ENCODE measurements at places on chromosomes 5 and 9. TPM values are rescaled to one million over a fixed set of nuclear protein-coding genes. Genes with fewer than 3 reads are reported as not detected.

- no peaks in the 10 kb centered on the region for H3K36me3 ChIP-seq
- peaks cover 7% of the 10 kb centered on the region for H3K27me3 ChIP-seq
- DNase-seq = peak; percentile 43
- no peak overlapping the region for H3K27ac ChIP-seq
- H3K4me3 ChIP-seq = peak overlapping the region; percentile 79
Observed at GRCh38 chr5:180208435-180209081, 453 bp downstream of the RASGEF1C start.

DNA sequence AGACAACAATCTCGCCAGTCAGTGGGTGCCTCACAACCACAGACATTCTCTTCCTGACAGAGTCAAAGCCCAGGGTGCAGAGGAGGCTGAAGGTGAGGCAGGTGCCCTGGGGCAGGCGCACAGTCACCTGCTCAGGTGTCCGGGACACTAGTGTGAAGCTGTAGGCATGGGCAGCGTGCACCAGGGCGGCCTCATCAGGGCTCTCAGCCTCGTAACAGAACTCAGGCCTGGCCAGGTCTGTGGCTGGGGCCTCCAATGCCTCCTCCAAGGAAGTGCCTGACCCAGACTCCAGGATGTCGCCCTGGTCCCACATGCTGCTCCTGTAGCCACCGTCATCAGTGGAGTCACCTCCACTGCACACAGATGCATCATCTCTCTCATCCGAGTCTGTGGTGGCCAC is 198.7 kb downstream of the PTTG1 start:
- no peaks in the 10 kb centered on the region for H3K36me3 ChIP-seq
- H3K4me3 ChIP-seq = no peak overlapping the region
- no peaks in the 10 kb centered on the region for H3K4me1 ChIP-seq
- no peaks in the 10 kb centered on the region for H3K27me3 ChIP-seq
- no peak for DNase-seq
- no peak overlapping the region for H3K27ac ChIP-seq

DNA sequence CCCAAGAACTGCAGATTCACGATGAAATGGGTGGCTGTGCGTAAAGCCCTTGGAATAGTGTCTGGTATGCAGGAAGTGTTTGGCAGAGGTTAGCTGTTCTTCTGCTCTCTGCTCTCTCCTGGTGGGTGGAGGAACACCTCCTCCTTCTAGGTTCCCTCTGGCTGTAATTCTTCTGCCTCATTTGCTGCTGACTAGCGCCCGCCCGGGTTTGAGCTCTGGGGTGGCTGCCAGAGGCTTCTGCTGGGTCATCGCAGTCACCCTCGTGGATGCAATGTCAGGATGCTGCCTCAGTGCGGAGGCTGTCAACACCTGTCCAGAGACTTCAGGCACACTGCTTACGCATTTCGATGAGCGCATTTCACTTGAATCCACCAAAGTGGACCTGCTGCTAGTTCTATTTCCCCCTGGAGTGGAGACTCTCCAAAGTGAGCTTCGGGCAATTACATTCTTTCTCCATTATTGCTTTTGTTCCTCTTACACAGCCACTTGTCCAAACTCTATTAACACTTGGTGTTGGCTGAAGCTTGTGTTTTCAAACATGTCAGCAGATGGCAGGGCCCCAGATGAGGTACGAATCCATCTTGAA is 11.7 kb downstream of the DOCK2 start:
- no peaks in the 10 kb centered on the region for H3K27me3 ChIP-seq
- no peak overlapping the region for H3K4me3 ChIP-seq
- DNase-seq = peak; percentile 50
- H3K4me1 ChIP-seq = no peaks in the 10 kb centered on the region
- H3K36me3 ChIP-seq = no peaks in the 10 kb centered on the region
- H3K27ac ChIP-seq = no peak overlapping the region

Gene HTR4
- not detected for total RNA-seq

- H3K4me1 ChIP-seq = no peaks in the 10 kb centered on the region
- H3K27ac ChIP-seq = no peak overlapping the region
- no peaks in the 10 kb centered on the region for H3K27me3 ChIP-seq
- DNase-seq = peak; percentile 94
- peaks cover 3% of the 10 kb centered on the region for H3K36me3 ChIP-seq
Observed at GRCh38 chr9:136978073-136978864, 965 bp downstream of the PTGDS start.

Gene ARHGEF39
- 21.6 TPM for total RNA-seq

GRCh38 chr9:126702151-126703001 is 88.6 kb downstream of the LMX1B start:
- no peak overlapping the region for H3K27ac ChIP-seq
- peak; percentile 81 for DNase-seq
- H3K36me3 ChIP-seq = no peaks in the 10 kb centered on the region
- peak overlapping the region; percentile 37 for H3K4me3 ChIP-seq
- H3K4me1 ChIP-seq = no peaks in the 10 kb centered on the region
- H3K27me3 ChIP-seq = peaks cover 3% of the 10 kb centered on the region

- H3K4me3 ChIP-seq = peak overlapping the region; percentile 75
- H3K36me3 ChIP-seq = no peaks in the 10 kb centered on the region
- H3K27me3 ChIP-seq = peaks cover 3% of the 10 kb centered on the region
- no peaks in the 10 kb centered on the region for H3K4me1 ChIP-seq
Observed at GRCh38 chr9:86099701-86100364, 475 bp upstream of the GOLM1 start.

- H3K27ac ChIP-seq = no peak overlapping the region
- peaks cover 13% of the 10 kb centered on the region for H3K27me3 ChIP-seq
- H3K4me1 ChIP-seq = peaks cover 3% of the 10 kb centered on the region
- H3K36me3 ChIP-seq = no peaks in the 10 kb centered on the region
Observed at GRCh38 chr9:133004999-133005760, 25.6 kb upstream of the GTF3C5 start.

- no peak overlapping the region for H3K4me3 ChIP-seq
- no peaks in the 10 kb centered on the region for H3K4me1 ChIP-seq
- H3K27ac ChIP-seq = no peak overlapping the region
- DNase-seq = no peak
- H3K27me3 ChIP-seq = no peaks in the 10 kb centered on the region
Observed at GRCh38 chr9:114315723-114316363, 7.1 kb upstream of the ORM1 start.

- DNase-seq = no peak
- H3K27ac ChIP-seq = no peak overlapping the region
- no peaks in the 10 kb centered on the region for H3K27me3 ChIP-seq
- peaks cover 4% of the 10 kb centered on the region for H3K36me3 ChIP-seq
- H3K4me1 ChIP-seq = no peaks in the 10 kb centered on the region
Observed at GRCh38 chr5:177588413-177588909, 3.5 kb upstream of the TMED9 start.

Gene UBE2QL1
- total RNA-seq = 0.11 TPM

Gene PTGDS
- total RNA-seq = 4.8 TPM

Gene CTXN3
- not detected for total RNA-seq

Gene BARHL1
- not detected for total RNA-seq

DNA sequence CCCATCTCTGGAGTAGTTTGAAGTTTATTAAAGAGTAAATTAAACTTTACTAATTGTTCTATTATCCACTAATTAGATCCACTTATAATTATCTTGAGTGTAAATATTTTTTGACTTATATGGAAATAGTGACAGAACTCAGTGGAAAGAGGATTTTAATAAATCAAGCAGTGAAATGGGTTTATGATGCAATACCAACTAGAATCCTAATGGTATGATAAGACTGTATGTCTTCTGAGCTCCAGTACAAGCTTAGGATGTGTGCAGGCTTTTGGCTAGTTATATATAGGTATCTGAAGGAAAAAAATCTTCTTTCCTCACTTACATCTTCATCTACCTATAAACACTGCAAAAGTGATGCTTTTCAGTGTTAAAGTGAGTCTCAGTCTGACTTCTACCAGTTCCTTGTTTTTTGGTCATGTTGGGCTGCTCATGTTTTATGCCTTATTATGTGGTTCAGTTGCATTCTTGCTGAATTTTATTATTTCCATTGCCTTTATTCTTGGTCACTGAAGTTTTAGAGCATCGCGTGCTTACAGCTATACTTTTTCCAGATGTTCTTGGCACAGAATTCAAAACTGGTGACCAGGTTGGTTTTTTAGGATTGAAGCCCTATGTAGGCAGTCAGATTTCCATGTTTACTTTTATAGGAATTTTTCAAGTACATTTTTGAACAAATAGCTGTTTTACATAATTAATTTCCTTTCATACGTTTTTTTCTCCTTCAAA is 30.5 kb downstream of the XRCC4 start:
- peaks cover 14% of the 10 kb centered on the region for H3K36me3 ChIP-seq
- no peak overlapping the region for H3K4me3 ChIP-seq
- no peaks in the 10 kb centered on the region for H3K4me1 ChIP-seq
- no peak overlapping the region for H3K27ac ChIP-seq

GRCh38 chr5:6496207-6496584 is 47.5 kb downstream of the UBE2QL1 start:
- peaks cover 2% of the 10 kb centered on the region for H3K4me1 ChIP-seq
- no peak for DNase-seq
- no peak overlapping the region for H3K27ac ChIP-seq
- no peaks in the 10 kb centered on the region for H3K36me3 ChIP-seq
- no peaks in the 10 kb centered on the region for H3K27me3 ChIP-seq

- H3K4me3 ChIP-seq = no peak overlapping the region
- H3K27ac ChIP-seq = no peak overlapping the region
- H3K4me1 ChIP-seq = no peaks in the 10 kb centered on the region
Observed at GRCh38 chr5:74251141-74252035, 389.1 kb downstream of the ENC1 start.

- no peaks in the 10 kb centered on the region for H3K4me1 ChIP-seq
- H3K27me3 ChIP-seq = no peaks in the 10 kb centered on the region
- no peak overlapping the region for H3K27ac ChIP-seq
- H3K4me3 ChIP-seq = no peak overlapping the region
Observed at GRCh38 chr9:21576331-21577189, 94.4 kb upstream of the IFNE start.

Gene SH3GLB2
- 69.0 TPM for total RNA-seq

Gene CARD9
- 5.6 TPM for total RNA-seq

- H3K4me1 ChIP-seq = peaks cover 27% of the 10 kb centered on the region
- no peaks in the 10 kb centered on the region for H3K27me3 ChIP-seq
- H3K27ac ChIP-seq = peak overlapping the region; percentile 72
- H3K4me3 ChIP-seq = peak overlapping the region; percentile 39
- peaks cover 19% of the 10 kb centered on the region for H3K36me3 ChIP-seq
- peak; percentile 96 for DNase-seq
Observed at GRCh38 chr9:38017149-38017884, 51.7 kb downstream of the SHB start.

- no peak overlapping the region for H3K27ac ChIP-seq
- H3K27me3 ChIP-seq = no peaks in the 10 kb centered on the region
- DNase-seq = no peak
- no peak overlapping the region for H3K4me3 ChIP-seq
Observed at GRCh38 chr9:13181652-13182051, 97.8 kb downstream of the MPDZ start.

Gene PCAT7
- total RNA-seq = 4.0 TPM

Gene INSL6
- total RNA-seq = not detected

GRCh38 chr9:122122903-122123632 is 30.0 kb upstream of the TTLL11 start:
- DNase-seq = peak; percentile 85
- no peak overlapping the region for H3K4me3 ChIP-seq
- H3K27ac ChIP-seq = no peak overlapping the region
- H3K27me3 ChIP-seq = peaks cover 3% of the 10 kb centered on the region

DNA sequence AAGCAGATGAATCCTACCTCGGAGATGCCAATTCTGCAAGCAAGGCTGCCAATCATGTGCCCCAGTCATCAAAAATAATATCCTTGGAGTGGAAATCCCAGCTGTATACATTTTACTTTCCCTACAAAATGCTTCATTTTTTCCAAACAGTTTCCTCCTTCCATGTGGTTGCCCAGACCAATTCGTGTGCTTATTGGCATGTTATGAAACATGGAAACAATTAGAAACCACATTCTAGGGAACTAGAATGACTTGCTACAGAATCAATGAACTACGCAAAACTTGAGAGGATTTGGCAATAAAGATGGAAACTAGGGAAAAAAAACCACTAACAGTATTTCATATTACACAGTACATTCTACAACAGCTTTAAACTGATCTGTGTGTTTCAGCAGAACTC is 584.5 kb upstream of the DMAC1 start:
- H3K4me3 ChIP-seq = no peak overlapping the region
- no peak overlapping the region for H3K27ac ChIP-seq
- no peaks in the 10 kb centered on the region for H3K4me1 ChIP-seq
- no peaks in the 10 kb centered on the region for H3K27me3 ChIP-seq
- no peak for DNase-seq

Gene SHOC1
- total RNA-seq = not detected

Gene ECPAS
- total RNA-seq = 108 TPM

- no peak for DNase-seq
- H3K36me3 ChIP-seq = no peaks in the 10 kb centered on the region
- H3K4me3 ChIP-seq = no peak overlapping the region
- H3K27me3 ChIP-seq = no peaks in the 10 kb centered on the region
- no peaks in the 10 kb centered on the region for H3K4me1 ChIP-seq
Observed at GRCh38 chr9:614431-614830, 227.1 kb upstream of the DMRT1 start.

Measured in H9 (cell line).